ENCODE measurements at places on chromosomes 11 and 22.

DNA sequence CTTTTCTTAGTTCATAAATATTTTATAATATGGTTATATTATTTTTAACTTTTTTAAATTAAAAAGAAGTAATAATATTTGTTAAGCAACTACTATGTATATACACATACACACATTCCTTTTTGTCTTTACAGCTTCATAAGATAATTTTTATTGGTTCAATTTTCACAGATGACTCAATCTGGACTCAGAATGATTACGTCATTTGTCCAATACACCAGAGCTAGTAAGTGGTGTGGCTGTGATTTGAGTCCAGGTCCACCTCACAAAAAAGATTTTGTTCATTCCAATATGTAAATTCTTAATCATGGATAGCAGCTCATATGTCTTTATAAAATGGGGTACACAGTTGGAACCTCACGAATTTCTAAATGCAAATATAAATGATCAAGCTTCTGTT, 1014.5 kb downstream of the DLG2 start:
- no peak for DNase-seq

GRCh38 chr11:93143800-93144199, 54.0 kb downstream of the SLC36A4 start:
- peak; percentile 4 for DNase-seq

- no peak for DNase-seq
These were observed 32.4 kb downstream of the MCM5 start for GRCh38 chr22:35432228-35432905.

- peak; percentile 92 for DNase-seq
These were observed 72.5 kb downstream of the MICAL2 start for GRCh38 chr11:12182676-12183541.

GRCh38 chr11:59680287-59681154, 11.7 kb upstream of the PATL1 start:
- DNase-seq: peak; percentile 94

DNA sequence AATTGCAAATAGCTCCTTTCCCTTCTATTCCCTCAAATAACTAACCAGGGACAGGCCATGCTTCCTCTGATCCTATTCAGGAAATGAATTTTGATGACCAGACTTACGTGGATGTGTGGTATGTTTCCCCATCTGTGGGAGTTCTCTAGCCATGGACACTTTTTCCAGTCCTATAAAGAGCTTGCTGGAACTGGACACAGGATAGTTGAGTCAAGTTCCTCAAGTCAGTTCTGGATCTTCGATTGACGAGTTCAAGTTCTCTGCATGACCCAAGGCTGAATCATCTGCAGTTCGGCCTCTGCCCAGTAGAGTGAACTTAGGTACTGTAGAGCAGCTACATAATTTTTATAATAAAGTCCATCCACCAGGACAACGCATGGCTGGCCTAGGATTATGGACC, 52.7 kb upstream of the CCND1 start:
- DNase-seq: peak; percentile 35

DNA sequence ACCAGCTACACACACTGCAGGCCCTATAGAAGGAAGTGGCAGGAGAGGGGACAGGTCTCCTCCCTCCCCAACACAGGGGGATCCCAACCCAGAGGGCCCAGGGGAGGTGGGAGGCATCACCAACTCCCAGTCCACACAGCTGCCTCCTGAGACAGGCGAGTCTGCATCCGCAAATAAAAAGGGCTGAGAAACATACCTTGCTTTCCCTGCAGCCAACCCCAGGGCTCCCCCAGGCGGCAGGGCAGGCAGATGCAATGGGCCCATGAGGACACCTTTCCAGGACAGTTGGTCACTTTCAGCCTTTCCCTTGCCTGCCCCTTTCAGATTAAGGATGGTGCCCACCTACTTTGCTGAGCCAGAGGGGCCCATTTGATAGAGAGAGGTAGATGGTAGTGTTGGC, 180.0 kb downstream of the BRD1 start:
- DNase-seq: no peak

DNA sequence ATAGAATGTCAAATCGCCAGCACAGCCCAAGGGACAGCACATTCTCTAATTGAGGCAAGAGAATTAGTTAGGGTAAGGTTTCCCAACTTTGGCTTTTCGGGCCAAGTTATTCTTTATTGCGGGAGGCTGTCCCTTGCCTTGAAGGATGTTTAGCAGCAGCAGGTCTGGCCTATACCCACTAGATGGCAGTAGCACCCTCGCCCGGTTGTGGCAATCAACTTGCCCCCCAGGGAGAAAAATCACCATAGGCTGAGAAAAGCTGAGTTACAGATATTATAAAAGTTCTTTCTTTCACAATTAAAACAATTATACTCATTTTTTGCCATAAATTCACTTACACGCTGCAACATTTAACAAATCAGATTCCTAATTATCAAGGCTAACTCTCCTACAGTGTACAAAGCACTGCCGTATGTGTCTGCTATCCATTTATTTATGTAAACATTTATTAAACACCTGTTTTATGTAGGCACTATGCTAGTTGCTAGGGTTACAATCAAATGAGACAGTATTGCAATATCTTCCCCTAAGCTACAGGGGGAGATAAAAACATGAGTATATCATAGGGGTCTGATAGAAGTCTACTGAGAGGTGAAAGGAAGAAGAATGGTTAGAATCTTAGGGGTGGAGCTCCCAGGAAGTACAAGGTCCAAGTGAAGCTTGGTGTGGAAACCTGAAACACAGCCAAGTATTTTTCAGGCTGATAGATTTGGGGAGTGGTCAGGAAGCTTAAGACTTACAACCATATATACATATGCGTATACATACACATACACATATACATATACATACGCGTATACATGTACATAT, 452.3 kb downstream of the RAB38 start:
- DNase-seq: peak; percentile 9

DNA sequence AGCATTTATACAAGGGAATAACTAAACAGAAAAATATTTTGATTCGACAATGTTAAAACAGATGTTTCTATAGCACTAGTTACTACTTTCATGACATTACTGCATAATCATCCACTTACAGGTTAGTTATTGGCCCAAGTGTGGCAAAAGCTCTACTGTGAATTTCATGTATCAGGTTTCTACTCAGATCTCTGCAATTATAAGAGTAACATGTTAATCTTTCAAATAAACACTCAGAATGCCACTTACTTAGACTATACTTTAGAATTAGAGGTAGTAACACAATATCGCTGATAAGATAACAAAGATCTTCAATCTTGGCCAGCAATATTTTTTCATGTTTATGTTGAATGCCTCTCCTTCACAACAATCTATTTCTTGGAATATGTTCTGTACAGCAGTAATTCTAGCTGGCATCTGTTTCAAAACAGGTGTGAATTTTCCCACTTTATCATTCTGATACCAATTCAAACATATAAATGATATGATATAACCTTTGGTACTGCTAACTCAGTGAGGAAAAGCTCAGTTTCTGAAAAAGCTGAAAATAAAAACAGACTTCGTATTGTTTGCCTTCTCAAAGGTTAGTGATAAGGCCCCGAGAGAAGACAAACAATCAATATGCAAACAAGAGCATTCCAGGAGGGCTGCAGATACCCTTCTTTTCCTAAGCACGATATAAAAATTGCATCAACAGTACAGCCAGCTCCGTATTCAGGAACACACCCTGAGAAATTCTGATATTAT, 11.0 kb upstream of the CCDC34 start:
- no peak for DNase-seq

DNA sequence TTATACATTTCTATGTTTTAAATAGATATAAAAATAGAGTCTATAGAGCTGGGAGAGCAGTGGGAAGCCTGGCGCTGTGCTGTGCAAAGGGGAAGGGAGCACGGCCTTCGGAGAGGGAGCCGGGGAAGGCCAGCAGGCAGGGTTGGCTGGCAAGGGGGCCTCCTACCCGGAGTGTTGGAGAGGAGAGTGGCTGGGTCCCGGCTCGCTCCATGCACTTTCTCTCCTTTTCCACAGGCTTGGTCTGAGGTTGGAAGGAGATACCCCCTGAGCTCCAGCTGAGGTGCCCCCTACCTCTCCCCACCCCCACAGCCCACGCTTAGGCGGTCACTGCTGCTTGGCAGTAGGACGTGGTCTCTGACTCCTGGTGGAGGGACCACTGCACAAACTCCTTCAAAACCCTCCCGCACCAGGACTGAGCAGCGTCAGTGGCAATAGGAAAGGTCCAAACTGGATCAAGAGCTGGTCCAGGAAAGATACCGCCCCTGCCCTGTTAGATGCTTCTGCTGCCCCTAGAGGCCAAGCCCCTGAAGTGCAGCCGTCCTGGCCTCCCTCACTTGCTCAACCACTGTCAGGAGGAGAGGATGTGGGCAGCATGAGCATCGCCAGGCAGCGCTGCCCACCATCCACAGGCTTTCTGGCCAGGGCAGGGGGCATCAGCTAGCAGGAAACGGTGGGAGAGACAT, 52.9 kb downstream of the SYT13 start:
- peak; percentile 43 for DNase-seq

DNA sequence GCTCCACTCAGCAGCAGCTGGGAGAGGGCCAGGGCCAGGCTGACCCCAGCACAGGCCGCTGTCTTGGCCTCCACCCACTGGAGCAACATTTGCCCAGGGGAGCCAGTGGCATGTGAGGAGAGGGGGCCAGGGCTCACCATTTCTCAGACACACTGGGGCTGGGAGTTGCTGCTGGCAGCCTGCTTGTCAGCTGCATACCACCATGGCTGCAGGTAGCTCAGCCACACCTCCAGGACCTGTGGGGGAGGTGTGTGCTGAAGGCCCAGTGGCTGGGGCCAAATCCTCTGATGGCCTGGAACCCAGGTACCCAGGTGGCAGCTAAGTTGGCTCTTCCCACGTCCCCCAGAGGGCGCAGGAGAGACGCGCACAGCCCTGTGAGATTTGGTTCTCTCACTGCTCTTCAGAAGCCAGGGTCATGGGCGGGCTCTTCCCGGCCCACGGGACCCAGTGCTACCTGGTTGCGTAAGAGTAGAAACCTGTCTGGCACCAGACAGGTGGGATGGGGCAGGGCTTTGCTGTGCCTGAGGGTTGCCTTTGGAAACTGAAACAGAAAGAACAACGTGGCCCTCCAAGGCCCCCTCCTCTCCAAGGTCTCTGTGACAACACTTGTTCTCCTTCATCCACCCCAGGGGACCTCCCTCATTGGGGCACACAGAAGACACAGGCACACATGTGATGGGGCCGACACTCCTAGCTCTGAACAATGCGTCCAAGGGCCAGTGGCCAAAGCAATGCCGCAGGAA, 98.8 kb downstream of the MED15 start:
- peak; percentile 66 for DNase-seq

DNA sequence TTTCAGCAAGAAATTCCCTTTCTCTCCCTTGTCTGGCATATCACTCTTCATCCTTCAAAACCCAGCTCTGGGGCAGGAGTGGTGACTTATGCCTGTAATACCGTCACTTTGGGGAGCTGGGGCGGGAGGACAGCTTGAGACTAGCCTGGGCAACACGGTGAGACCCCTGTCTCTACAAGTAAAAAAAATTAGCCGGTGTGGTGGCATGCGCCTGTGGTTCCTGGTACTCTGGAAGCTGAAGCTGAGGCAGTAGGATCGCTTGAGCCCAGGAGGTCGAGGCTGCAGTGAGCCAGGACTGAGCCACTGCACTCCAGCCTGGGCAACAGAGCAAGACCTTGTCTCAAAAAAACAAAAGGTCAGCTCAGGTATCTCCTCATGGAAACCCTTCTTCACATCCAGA, 1.4 kb upstream of the RCE1 start:
- no peak for DNase-seq

DNA sequence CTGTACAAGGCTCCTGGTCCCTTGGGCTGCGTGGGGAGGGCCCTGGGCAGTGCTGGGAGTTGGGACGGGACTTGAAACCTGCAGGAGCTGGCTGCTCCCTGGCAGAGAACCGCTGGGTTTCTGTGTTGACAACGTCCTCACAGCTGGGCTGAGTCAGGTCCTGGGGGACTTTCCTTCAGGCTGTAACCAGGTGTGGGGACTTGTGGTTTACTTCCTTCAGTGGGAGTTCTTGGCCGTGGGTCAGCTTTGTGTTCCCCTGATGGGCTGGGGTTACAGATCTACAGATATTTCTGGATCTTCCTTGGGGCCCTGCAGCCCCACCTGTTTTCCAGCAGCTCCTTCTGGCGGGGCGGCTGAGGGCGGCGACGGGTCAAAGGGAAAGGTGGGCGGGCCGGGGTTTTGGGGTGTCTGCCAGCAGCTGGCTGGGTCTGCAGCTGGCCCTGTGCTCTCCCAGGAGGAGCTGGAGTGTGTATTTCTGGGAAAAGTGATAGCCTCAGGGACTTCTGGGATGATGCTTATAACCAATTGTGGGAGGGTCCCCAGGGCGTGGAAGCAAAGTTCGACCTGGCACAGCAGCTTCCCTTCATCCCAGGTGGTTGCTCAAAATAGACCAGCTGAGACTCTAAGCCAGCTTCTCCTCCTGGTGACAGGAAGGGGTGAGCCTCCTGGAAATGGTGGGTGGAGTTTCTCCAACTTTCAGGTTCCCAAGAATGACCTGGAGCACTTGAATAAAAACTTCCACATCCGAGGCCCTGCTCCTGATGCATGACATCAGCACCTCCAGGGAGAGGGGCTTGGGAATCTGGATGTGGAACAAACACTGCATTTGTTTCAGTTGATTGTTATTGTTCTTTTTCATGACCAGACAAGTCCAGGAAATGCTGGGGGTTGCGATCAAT, 19.1 kb downstream of the ST14 start:
- DNase-seq: no peak

GRCh38 chr11:128467610-128468041, 119.7 kb downstream of the ETS1 start:
- peak; percentile 93 for DNase-seq

DNA sequence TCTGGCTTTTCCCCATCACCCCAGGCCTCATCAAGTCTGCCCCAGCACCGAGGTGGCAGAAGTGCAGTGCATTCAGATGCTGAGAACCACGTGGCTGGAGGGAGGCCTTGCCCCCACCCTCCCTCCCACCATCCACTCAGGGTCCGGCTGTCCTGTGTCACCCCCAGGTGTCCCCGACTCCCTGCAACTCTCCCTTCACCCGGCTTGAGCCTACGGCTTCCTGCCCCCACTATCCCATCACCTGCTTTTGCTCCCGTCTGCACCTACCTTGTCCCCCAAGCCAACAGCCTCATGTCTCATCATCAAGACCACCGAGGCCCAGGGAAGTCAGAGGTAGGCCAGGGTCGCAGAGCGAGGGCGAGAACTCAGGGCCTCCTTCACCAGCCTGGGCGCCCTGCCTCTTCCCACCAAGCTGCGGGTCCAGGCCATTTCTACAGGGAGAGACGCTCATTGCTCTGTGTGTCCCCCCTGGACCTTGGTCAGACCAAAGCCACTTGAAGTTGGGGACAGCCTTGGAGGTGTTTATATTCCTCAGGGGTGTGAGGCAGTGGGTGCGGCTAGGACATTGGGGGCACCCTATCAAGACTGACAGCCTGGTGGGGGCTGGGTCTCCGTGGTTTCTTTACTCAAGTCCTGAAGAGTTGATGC, 66.2 kb upstream of the CCND1 start:
- no peak for DNase-seq

GRCh38 chr11:120540744-120541465, 29.4 kb downstream of the GRIK4 start:
- peak; percentile 57 for DNase-seq

GRCh38 chr11:19615341-19616183, 97.1 kb upstream of the NAV2 start:
- DNase-seq: no peak

Measured in fibroblast of villous mesenchyme (primary cell).